CD4-positive, alpha-beta T cell treated with Interleukin-17A for 4 hours (primary cell): ENCODE measurements at places on chromosomes 3 and 15.
A peak's percentile ranks its signal among the peaks of the same experiment; 100 is the strongest.

DNA sequence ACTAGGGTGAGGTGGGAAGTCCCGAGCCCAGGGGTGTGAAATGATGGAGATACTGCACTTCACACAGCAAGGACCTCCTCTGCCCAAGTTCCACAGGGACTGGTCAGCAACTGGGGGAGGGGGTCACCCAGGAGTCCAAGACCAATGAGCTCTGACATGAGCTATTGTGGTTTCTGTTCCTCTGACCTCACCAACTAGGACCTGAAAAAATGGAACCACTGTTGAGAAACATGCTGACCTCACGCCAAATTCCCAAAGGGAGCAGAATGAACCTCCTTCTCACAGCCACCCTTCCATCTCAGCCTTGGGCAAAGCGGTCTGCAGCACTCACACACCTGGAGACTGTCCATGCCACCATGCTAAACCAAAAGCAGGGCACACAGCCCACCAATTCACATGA is 69.3 kb downstream of the LRIG1 start:
- DNase-seq, result no peak

DNA sequence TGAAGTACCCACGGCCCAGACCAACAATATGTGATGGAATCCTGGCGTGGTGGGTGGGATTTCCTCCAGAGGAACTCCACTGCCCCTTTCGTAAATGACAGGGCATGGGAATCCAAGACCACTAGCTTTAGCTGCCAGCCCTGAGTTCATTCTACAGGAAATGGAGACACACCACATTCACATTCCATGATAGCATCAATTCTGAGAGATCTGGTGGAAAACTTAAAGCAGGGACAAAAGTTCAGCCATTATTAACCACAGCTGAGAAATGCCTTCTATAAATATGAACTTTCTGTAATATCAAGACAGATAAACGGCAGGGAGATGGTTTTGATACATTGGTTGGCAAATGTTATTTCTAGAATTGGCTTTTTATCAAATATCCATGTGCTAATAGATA is 98.2 kb downstream of the FBN1 start:
- DNase-seq, result no peak

GRCh38 chr3:40191850-40192448 is 117.6 kb upstream of the EIF1B start:
- DNase-seq, result peak; percentile 67

DNA sequence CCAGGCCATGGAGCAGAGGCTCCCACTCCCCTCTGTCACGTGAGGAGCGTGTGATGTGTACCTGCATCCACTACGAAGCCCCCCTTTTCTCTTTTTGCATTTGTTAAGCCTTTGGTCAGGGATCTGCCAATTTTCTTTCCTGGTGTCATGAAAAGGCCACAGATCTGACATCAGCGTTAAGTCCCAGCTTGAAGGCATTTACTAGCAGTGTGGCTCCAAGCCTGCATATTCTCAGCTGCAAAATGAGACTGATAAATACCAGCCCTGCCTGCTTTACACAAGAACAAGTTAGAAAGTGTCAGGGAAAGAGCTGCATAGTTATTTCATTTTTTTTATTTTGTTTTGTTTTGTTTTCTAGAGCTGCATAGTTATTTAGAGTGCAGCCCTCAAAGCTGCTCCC is 2.3 kb upstream of the ANKRD63 start:
- no peak for DNase-seq

DNA sequence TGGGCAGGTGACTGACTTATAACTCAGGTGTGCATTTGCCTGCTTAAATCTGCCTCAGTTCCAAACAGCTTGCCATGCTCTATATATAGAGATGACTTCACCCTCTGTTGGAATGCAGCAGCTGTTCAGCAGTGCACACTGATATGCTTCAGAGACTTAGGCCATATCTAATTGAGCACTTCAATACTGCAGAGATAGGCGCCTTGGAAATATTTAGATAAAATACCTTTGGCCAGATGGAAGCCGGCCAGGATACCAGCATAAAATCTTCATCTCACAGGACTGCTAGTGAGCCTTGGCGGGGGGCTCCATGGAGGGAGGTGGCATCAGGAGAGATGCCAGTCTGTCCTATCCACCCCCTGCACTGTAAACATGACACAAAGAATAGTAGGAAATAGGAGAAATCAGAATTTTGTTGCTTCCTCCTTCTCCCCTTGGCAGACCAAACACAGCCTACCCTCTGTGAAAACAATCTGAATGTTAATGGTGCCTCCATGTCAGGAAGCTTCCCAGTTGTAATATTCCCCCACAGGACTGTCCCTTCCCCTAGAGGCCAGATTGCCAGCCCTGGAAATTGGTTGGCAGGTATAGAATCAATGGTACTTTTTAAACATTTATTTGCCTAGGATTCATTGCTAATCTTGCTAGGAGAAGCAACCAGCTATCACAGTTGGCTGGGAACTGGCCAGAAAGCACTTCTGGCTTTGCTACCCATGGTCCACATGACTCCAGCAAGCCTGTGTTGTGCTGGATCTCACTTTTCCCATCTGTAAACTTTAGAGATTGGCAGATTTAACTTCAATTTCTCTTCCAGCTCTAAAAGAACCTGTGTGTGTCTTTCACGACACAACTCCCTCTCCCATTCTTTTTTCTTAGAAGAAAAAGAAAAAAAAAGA is 215.5 kb upstream of the KCNMB2 start:
- no peak for DNase-seq
